Right cardiac atrium (tissue), 5 donors: ENCODE measurements at places on chromosomes 4 and X. TPM values are rescaled to one million over a fixed set of nuclear protein-coding genes. Genes with fewer than 3 reads are reported as not detected.

Gene MTMR8
- 0.88 TPM for total RNA-seq

Gene TENM3
- total RNA-seq: 4.5 TPM

Gene BMP3
- not detected for total RNA-seq

Gene ARHGAP24
- total RNA-seq: 36.5 TPM

Gene ASB5
- total RNA-seq: 5.1 TPM

Gene POF1B
- 25.3 TPM for total RNA-seq

Gene LETM1
- 36.2 TPM for total RNA-seq

Gene CCDC149
- total RNA-seq: 15.0 TPM

Gene ANAPC4
- 15.1 TPM for total RNA-seq

- DNase-seq: no peak
Measured at GRCh38 chrX:44101281-44101680, 128.1 kb upstream of the NDP start.

DNA sequence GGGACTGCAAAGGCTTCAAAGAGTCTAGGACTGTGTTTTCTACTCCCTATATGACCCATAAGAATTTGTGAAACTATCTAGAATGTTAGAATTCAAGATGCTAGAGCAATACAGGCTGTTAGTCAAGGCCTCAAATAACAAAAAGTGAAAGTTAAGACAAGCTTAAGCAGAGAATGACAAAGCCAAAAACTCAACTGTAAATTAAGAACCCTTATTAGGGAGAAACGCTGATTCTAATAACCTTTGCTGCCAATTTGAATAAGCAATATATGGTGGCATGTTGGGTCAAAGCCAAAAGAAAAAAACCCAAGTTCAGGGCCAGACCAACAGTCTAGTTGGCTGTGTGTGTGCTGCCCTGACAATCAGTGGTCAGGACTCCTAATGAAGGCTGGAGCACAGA, 160.0 kb downstream of the INPP4B start:
- DNase-seq: no peak

DNA sequence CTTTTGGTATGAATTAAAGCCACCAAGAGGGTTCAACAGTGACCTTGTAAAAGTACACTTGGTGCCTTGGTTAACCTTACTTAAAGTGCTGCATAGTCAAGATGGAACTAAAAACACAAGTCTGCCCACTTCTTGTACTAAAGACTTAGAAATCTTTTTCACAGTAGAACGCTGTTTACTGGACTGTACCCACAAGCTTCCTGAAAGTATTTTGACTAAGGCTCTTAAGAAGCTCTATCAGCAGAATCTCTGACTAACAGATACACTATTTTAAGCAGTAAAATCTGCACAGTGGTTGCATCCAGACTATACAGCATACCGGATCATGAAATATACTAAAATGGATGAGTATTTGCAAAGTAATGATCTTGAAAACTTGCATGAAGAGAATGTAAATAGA, 7.2 kb downstream of the RAB28 start:
- DNase-seq: no peak

DNA sequence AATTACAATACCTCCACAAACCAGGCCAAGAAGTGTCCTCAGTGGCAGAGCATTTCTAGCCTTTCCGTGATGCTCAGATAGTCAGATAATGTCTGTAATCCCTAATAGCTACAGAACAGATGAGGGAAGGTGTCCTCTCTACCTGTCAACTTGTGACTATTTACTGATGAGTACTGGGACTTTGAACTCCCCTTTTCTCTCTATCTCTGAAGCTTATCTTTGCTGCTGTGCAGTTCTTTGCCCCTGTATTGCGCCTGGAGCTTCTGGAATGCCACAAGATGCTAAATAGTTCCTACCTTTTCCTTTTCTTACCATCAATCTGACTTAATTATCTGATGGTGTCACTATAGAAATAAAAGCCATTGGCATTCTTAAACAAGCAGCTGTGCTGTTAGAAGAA, 30.5 kb downstream of the FGF2 start:
- DNase-seq: no peak

DNA sequence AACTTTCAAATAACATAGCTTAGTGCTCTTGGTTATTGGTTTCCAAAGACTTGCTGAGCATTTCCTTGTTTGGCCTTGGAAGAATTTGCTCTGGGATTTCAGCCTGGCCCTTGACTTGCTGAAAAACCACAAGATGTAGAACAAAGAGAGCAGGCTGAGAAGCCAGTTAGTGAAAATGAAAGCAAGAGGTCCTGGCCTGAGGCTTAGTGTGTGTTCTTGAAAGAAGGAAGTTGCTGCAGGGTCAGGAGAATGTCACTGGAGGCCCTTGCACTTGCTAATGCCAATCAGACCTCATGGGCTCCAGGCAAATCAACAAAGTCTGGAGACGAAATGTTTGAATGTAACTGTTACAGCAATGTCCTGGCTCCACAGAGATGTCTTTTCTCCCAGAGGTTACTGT, 79.4 kb downstream of the SYNPO2 start:
- DNase-seq: peak; percentile 47

GRCh38 chr4:169922632-169923276, 103.4 kb downstream of the MFAP3L start:
- DNase-seq: no peak

DNA sequence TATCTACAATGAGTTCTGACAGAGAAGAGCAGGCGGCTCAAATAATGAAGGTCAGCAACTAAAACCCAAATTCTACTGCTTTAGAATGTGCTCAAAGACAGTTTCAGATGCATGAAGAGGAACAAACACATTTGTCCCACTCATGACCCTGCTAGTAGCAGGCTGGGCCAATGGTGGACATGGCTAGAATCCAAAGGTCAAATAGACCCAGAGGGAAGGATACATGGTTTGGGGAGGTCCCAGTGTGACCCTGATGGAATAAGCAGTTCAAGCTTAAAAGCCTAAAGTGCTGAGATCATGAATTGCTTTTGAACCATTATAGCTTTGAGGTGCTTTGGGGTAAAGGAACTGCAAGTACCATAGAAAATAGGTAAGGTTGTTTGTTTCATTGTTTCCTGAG, 450.7 kb downstream of the MID1IP1 start:
- DNase-seq: no peak

- no peak for DNase-seq
Measured at GRCh38 chr4:136713140-136713539, 819.2 kb downstream of the PCDH18 start.

GRCh38 chr4:74168841-74169240, 10.9 kb downstream of the MTHFD2L start:
- DNase-seq: no peak

DNA sequence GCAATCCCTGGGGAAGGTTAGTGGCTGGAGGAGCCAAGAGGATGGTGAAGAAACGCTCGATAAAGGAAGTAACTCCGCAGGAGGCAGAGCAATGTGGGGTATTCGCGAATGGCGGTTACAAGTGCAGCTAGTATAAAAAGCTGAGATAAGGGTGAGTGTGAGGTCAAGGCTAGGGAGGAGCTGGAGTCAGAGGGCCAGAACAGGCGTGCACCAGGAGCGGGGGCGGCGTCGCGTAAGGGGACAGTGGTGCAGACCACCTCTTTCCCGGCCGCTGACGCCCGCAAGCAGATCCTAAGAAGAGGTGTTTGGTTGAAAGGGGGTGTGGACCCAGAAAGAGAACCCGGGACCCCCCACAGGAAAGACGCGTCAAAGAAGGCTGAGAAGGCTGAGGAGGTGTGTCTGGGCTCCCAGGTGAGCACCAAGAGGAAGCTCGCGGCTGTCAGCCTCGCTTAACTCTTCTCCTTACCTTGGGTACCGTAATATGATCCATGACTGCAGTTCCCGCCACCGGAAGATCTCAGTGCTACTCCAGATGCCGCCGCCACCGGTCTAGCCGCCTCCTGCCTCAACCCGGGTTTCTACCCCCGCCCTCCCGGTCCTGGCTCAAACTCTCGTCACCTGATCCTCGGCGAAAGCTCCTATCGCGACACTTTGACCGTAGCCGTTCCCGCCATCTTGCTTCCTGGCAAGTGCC, at the start of gene MTMR8:
Gene MTMR8, minus strand, starts transcription at position 579 of the 694 bp plus-strand sequence. Its CDS starts 89 bp downstream, at position 490.
- DNase-seq: peak; percentile 85

DNA sequence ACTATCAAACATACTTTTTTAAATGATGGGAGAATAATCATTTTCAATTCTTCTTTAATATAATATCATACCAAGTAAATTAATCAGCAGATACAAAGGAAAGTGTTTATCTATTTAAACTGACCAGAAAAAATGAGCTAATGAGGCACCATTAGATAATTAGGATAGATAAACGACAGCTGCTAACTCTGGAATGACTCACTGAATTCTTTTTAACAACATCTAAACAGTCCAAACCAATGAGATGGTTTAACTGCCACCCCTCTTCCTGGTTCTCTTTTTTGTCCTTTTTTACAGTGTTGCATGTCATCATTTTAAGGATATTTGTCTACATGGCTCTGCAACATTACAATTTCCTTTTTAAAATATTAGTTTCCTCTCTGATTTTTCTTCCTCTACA, 41.6 kb downstream of the UNC5C start:
- no peak for DNase-seq

DNA sequence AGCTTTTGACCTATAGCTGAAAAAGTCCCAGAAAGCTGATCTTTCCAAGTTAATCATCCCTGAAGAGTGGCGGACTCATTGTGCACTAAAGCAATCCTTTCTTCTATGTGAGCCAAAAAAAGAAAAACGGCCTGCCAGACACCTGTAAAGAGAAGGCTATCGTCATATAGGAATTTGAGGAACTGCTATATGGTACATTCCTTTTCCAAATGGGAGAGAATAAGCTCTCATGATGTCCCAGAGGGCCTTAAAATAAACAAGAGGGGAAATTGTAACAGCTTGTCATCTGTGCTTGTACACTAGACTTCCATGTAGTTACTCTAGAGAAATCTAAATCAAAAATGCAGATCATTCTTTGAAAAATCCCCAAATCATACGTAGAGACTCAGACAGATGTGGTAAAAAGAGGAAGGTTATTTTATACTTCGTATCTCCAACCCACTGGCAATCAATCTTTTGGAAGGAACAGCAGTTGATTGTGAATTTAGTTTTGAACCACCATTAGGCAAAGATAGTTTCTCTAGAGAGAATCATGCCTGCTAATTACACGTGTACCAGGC, 26.1 kb downstream of the GPR174 start:
- no peak for DNase-seq

GRCh38 chr4:128827296-128827695, 17.8 kb downstream of the JADE1 start:
- DNase-seq: no peak

DNA sequence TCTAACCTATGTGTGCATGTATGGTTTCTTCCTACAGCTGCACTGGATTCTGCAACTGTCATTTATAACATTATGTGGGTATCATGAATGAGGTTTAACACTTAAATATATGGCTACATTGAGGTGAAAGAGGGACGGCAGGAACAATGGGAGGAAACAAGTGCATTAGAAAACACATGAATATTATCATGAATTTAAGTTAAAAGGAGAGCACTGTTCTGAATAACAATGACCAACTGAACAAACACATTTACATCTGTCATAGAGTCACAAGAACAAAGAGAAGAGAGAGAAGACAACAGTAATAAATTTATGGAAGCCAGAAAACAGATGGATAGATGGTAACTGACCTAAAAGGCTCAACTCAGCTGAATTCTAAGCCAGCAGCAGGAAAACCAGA, 527.1 kb upstream of the DIPK2B start:
- no peak for DNase-seq

GRCh38 chr4:17152941-17153540, 254.6 kb upstream of the LDB2 start:
- DNase-seq: no peak

DNA sequence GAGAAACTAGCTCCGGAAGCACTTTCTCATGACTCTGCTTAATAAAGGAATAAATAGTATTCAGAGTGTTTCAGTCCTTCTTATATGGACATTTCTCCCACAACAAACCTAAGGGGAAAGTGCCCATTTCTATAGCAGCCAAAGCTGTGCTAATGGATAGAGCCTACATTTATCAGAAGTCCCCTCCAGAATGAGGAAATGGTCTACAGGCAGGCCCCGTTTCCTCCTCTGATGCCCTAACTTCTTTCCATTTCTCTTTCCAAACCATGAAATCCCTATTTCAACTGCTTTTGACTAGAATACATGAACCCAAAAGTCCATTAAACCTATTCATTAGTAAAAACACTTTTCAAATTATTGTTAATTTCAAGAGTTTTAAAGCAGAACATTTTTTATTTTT, 4.5 kb downstream of the ACSL1 start:
- no peak for DNase-seq

DNA sequence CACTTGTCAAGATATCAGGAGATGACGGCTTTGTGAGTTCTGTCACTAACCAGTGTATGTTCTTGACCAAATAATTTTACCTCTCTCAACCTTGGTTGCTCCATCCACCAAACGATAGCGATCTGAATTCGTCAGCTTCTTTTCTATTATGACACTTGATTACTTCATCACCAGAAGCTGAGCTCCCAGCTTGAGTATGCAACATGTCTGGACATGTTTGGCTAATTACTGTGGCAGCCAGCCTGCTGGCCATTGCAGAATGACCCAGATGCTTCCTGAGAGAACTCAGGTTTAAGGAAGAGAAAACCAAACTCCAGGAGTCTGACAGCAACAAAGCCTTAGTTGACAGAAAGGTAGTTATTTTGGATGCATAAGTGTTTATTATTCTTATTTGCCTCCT, 46.4 kb upstream of the PARM1 start:
- no peak for DNase-seq

DNA sequence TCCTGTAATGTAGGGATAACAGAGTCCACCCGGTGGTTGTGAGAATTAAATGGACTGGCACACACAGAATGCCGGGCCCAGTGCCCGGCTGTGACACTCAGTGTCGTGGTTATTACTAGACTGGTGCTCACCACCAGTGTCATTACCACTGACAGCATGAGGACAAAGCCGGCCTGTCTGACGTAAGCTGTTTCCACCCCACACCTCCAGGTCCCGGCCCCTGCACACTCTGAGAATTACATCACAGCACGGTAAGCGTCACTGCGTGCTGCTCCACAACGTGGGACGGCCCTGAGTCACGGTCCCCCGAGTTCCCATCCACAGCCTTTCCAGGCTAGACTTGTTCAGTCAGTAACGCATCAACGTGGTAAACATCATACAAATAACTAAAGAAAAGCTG, 22.9 kb downstream of the FAT1 start:
- DNase-seq: peak; percentile 86

DNA sequence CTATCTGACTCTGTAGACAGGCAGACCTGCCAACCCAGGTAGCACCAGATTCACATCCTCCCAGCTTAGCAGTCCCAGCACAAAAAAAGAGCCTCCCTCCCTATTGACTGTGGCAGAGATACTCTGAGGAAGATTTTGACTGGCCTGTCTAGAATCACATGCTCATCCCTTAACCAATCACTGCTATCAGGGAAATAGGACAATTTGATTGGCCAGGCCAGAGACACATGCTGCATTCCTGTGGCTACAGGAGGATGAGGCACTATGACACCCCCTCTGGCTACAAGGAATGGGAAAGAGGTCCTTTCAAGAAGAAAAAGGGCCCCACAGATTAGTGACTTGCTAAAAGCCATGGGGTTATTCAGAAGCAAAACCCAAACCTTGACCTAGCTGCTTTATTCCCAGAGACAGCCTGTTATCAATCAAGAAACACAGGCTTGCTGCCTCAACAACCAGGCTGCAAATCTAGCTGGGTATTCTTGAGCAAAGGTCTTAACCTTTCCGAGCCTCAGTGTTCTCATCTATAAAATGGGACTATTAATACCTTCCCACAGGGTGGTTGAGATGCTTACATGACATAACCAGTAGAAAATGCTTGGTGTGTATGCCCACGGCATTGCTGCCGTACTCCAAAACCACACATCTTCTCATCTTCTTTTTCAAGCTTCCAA, 147.6 kb downstream of the BCOR start:
- DNase-seq: no peak
